ENCODE measurements at places on chromosomes 6 and 20.

DNA sequence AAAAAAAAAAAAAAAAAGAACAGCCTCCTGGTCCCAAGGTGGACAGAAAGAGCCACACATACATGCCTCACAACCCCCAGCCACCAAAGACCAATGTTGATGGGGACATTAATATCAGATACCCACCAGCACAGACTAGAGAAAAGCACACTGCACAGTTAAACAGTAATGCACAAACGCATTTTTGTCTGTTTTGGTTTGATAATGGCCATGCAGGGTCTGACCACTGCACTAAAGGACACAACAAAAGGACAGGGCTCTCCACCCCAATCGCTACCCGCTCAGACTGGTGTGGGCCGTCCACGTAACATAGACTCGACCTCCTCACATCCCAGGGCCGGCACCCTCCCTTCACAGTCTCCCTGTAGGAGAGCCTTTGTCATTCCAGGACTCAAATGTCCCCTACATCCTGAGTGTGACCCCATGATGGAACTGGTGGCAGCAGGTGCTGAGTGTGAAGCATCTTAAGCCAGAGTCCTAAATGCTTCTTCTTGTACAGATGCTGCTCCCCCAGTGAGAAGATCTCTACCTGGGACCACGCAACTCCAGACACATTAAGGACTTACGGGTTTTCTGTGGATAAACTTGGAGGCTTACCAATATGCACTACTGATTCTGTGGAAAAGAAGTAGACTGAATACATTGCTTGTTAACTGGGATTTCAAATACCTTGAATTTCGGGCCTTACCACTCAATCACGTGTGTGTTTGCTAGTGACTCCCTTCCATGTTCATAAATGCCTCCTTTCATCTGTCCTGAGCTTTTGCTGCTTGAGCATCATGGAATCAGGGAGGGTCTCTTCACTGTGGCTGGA is 28.0 kb downstream of the RRBP1 start:
- no peak for DNase-seq

- no peak for DNase-seq
Measured at GRCh38 chr6:118881440-118882313, 12.3 kb upstream of the ASF1A start.

- DNase-seq: no peak
Measured at GRCh38 chr6:150288456-150288855, 80.4 kb upstream of the IYD start.

GRCh38 chr6:108476376-108476775 is 84.3 kb upstream of the FOXO3 start:
- DNase-seq: no peak
